ENCODE measurements at places on chromosomes 2 and 18.

- peak; percentile 4 for DNase-seq
Measured at GRCh38 chr2:83221258-83221657, 1237.8 kb downstream of the SUCLG1 start.

- DNase-seq: no peak
Measured at GRCh38 chr2:239689410-239689809, 288.6 kb upstream of the HDAC4 start.

DNA sequence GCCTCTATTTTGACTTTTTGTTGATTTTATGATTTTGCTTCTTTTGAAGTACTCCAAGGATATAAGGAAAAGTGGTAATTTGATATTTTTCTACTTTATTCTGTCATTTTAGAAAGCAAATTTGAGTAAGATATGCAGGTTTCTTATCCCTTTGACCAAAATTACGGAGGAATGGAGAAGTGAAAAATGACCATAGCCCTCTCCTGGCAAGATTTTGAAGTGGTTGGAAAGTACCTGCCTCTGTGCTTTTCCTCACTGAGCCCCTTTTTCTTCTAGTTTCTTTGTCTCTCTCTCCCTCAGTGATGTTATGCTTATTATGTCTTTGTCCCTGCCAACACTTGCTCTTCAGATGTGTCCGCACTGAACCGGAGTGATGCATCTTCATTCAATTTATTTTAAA, 898.1 kb downstream of the EPHA4 start:
- no peak for DNase-seq

- no peak for DNase-seq
Measured at GRCh38 chr18:26406854-26407517, 141.4 kb downstream of the KCTD1 start.

DNA sequence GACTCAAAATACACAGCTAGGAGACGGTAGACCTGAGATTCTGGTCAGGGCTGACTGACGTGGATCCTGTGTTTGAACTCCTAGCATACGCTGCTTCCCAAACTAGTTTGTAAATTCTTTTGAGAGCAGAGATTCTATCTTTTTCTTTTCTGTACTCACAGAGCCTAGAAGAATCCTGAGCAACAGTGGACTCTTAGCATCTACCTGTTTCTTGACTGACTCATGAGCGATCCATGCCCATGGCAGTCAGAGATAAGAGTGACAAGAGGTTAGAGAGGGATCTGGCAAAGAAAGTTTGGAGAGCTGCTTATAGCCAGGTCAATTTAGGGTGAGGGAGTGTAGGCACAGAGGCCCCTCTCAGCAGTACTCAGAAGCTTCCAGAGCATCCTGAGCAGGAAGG, 41.1 kb upstream of the PPP1CB start:
- DNase-seq: no peak

GRCh38 chr2:109057686-109058085, 68.7 kb upstream of the EDAR start:
- no peak for DNase-seq

- DNase-seq: no peak
Measured at GRCh38 chr2:240472078-240472790, 36.8 kb downstream of the GPC1 start.

DNA sequence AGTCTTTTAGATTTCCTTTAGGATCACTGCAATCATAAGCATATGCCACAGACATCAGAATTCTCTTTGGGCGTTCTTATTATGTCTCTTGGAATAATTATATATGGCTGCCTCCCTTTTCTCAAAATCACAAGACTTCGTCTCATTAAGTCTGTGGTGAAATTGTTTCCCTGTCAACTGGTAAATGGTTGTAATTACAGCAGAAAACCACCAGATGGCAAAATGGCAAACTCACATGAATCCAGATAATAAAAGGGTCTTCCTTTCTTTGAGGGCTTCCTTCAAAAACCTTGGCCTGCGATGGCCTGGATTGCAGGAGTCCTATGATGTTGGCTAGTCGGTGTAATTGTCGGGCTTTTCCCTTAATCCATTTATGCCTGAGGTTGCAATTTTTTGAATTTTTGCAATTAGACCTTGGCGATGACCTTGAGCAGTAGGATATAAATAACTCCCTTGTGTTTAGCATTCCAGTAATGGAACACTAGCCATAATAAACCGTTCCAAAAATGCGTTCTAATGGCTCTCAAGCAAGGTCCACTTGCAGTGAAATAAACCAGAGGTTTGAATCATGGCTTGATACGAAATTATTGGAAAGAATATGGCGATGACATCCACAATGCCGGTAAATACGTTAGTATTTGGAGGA, 656.4 kb downstream of the MBD2 start:
- DNase-seq: no peak

DNA sequence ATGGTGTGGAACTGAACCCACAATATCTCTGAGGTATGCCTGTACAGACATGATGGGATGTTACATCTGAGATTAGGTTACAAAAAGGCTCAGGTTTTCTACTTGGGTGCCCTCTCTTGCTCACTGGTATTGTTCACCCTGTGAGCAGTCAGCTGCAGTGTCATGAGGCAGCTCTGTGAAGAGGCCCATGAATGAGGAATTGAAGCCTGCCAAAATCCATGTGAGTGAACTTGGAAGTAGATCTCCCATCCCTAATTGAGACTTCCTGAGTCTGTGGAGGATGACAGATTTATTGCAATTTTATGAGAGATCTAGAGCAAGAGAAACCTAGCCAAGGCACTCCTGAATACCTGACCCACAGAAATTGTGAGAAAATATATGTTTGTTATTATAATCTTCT, 404.9 kb upstream of the ZEB2 start:
- no peak for DNase-seq

DNA sequence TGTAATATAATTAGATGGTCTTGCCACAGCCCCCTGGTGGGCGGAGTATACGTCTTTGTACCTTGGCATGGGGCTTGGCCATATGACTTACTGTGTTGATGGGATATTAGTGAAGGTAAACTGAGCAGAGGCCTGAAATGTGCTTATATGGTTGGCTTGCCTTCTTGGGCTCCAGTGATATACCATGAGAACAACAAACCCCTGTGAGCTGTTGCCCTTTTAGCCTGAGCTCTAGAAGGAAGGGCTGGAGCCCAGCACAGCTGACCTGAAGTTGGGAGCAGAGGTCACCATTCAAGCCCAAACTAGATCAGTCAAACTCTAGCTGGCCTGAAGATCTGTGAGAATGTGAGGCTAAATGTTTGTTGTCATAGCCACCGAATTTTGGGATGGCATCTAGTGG, 75.2 kb upstream of the CD302 start:
- DNase-seq: no peak

GRCh38 chr2:218284106-218284811, 8.0 kb downstream of the TMBIM1 start:
- no peak for DNase-seq
